ENCODE measurements at places on chromosomes 1 and 21.
A peak's percentile ranks its signal among the peaks of the same experiment; 100 is the strongest.

GRCh38 chr1:200180821-200181220, 153.3 kb downstream of the NR5A2 start:
- no peak for DNase-seq

- DNase-seq, result peak; percentile 10
Measured at GRCh38 chr1:84090447-84091245, 53.4 kb upstream of the PRKACB start.

GRCh38 chr21:43275421-43276211, 106.8 kb downstream of the CRYAA start:
- DNase-seq, result peak; percentile 33

DNA sequence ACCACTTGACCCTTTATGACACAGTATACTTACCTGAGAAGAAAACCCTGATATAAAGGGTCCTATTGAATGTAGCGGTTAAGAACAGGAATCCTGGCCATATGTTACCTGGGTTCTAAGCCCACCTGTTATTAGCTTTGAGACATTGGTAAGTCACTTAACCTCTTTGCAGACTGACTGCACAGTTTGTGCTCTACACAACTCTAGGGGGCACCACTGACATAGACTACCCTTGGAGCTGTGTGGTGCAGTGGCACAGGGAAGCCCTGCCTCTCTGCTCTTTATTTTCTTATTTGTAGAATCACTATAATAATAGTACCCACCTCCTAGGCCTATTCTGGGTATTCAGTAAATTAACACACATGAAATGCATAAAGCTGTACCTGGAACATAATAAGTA, 165.6 kb downstream of the C1orf94 start:
- DNase-seq, result no peak

DNA sequence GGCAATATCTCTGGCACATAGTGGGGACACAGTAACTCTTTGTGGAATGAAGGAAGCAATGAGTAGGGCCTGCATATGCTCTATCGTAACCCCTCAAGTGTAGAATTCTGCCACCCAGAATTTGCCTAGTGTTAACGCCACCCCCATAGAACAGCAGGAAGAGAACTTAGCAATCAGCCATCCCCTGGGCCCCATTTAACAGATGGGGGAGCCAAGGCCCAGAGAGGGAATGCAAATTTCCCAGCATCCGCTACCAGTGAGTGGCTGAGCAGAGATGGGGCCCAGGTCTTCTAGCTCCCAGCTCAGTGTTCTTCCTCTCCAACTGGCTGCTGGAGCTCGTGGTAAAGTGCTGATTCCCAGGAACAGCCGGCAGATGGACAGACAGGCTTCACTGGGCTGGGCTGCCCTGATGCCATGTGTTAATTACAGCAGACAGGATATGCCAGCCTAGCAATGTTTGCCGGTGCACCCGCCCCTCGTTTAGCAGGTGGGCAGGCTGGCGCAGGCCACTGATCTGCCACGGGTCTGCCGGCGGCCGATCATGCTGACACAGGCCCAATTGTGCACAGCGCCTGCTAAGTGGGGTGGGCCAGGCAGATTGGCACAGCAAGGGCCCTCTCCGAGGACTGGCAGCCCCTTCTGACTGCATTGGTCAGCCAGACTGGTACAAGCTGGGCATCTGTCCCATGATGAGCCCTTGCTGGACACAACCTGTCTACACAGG, 171.9 kb downstream of the IGSF21 start:
- no peak for DNase-seq

GRCh38 chr1:225446595-225446960, 18.7 kb upstream of the LBR start:
- DNase-seq, result peak; percentile 3

DNA sequence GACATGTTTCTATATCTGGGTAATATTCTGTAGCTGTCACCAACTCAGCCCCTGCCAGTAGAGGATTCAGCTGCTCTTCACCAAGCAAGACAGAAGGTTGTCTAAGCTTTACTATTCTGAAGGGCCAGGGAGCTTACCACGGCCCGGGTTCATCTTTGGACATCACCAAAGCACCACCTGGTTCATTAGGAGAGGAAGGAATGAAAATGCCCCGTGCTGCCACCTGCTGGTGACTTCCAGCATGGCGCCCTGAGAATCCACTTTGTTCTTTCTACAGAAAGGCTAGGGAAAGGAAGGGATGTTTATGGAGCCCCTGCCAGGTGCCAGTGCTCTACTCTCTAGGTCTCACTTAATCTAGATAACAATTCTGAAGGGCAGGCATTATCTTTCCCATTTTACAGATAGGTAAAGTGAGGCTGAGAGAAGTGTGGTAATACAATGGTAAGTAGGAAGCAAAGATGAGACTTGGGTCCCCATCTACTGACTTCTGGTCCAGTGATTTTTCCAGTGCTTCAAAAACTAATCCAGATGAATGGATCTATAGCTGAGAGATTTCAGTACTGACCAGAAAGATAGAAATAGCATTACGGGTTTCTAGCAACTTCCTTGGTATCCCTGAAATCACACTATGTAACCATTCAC, 79.5 kb downstream of the BEND5 start:
- peak; percentile 75 for DNase-seq

DNA sequence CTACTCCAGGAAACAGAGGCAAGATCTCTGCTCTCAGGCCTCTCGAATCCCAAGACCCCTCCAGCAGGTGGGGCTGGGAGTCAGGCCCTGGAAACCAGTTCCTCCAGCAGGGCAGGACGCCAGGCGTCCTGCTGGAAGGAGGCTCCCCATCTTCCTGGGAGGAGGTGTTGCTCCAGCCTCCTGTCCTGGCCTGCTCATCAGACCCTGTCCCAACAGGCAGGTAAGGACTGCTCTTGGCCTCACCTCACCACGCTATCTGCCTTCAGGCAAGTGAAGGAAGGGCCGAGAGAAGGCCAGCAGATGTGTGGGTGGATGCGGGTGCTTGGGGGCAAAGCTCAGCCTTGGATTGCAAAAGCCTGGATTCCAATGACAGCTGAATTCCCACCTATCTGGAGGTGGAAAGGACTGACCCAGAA, 82.9 kb downstream of the SSBP3 start:
- DNase-seq, result no peak

- no peak for DNase-seq
Measured at GRCh38 chr1:23784846-23785245, 6.1 kb upstream of the LYPLA2 start.

GRCh38 chr21:33136847-33137502, 67.0 kb downstream of the OLIG1 start:
- DNase-seq, result no peak

DNA sequence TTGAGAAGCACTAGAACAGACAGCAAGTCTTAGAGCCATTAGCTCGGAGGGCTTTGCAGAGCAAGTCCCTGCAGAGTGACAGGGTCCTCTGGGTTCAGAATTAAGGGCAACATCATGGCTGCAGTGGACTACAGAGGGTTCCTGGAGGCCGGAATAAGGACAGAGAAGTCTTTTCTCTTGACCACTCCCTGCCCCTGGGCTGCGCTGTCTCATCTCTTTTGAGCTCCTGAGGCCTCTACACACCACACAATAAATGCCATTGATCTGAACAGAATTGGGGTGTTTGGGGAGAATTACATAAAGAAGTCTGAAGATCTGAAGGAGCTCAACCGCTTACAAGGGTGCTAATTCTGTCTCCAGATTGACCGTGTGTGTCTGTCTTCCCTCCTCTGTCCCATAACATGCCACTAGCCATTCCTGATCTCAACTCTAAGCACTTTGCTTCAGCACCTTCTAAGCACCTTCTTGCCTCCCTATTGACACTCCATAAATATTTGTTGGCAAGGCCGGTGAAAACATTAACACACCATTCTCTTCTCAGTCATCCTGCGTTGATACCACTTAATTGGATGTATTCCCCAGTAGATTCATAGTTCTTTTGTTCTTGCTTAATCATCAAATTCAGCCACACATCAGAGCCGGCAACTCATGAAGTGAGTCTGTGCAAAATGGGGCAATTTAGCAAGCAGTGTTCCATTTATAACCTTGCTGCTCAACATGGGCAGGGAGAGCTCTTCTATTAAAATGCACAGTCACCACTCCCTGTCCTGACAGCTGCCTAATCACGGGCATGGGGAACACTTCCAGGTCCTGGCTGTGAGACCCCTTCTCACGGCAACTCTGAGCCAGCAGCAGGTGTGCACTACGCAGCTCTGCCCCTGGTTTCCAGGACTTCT, 49.7 kb downstream of the NMNAT2 start:
- no peak for DNase-seq

DNA sequence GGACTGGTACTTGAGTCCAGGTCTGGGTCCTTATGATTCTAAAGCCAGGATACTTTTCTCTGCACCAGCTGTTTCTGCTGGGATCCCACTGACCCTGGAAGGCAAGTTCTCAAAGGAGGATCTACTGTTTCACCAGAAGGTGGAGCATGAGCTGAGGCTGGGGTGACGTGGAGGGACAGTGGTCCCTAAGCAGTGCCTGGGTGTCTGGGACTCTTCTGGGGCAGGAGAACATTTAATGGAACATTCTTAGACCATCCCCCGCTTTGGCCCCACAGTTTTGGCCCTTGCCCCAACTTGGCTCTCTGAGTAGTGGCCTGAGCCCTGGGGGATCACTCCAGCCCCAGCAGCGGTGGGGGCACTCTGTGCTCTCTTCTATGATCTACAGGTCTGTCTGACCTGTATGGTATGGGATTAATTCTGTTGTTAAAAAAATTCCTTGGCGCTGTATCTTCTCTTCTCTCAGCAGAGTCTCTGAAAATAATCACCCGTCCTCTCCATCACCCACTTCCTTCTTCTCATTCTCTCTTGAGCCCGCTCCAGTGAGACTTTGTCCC, 60.3 kb upstream of the CSF3R start:
- DNase-seq, result no peak

GRCh38 chr21:29523646-29524045, 224.9 kb downstream of the BACH1 start:
- no peak for DNase-seq

DNA sequence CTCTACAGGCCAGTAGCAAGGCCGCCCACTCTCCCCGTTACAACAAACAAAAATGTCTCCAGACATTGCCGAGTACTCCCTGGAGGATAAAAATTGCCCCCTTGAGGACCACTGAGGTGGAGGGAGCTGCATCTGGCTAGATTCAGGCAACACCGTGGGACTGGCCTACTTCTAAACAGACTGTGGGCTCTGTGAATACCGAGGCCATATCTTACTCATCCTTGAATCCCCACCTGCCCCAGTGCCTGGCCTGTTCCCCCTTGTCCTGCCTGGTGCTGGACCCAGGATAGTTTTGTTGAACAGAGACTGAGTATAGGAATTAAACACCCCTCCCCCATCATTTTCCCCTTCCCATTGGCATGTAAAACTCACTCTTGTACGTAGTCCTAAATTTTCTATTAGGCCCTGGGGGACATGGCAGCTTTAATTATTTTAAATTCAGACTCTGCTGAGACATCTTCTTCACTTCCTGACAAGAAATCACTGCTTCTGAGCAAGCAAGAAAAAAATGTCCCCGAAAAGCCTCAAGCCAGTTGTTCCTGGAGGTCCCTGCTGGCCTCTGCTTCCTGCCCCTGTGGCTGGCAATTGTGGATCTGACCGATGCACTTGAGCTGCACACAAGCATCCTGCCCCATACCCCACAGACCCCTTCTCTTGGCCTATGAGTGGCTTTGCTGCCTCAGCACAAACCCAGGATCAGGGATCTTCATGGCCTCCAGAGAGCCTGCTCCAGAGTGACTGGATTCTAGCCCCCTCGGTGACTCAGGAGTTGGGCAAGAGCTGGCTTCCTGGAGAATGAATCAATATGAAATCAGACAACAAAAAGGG, 111.0 kb downstream of the ACTL8 start:
- no peak for DNase-seq

GRCh38 chr21:17688912-17689874, 76.5 kb upstream of the BTG3 start:
- DNase-seq, result peak; percentile 74

DNA sequence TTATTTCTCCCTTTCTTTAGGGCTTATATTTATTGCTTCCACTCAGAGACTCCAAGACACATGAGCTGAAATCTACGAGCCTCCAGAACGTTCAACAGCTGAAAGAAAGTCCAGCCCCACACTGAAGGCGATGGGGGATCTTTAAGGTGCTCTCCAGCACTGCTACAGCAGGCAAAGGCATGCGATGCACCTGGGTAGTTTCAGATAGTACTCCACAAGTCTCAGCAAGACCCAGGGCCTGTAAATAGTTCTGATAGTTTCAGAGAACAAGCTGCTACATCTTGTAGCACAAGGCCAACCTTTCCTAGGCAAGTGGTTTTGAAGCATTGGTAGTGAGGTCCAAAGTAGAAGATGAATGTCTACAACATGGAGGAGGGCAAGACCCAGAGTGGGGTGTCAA, 2.2 kb upstream of the HSD3B1 start:
- no peak for DNase-seq

DNA sequence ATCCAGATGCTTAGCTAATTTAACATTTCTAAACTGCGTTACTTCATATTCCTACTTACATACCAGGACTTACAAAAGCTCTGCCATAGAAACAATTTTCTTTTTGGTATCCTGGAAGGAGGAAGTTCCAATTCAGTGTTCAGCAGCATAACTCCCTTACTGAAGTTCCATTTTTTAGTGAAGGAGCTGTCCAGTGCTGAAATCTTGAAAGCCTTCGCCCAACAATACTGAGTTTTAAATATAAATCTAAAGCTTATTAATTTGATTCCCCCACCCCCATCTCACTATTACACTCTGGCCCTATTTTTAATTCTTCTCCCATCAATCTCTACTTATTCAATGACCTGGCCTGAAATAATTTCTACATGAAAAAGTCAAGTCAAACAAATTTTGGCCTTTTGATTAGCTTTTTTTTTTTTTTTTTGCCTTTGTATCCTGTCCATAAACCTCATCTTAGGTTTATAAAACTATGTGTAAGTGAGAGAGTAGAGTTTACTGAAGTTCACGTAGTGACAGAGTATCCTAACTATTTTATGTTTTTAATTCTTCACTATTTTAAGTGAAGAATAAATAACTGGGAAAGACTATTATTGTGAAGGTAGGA, 323.0 kb upstream of the PLD5 start:
- DNase-seq, result no peak

DNA sequence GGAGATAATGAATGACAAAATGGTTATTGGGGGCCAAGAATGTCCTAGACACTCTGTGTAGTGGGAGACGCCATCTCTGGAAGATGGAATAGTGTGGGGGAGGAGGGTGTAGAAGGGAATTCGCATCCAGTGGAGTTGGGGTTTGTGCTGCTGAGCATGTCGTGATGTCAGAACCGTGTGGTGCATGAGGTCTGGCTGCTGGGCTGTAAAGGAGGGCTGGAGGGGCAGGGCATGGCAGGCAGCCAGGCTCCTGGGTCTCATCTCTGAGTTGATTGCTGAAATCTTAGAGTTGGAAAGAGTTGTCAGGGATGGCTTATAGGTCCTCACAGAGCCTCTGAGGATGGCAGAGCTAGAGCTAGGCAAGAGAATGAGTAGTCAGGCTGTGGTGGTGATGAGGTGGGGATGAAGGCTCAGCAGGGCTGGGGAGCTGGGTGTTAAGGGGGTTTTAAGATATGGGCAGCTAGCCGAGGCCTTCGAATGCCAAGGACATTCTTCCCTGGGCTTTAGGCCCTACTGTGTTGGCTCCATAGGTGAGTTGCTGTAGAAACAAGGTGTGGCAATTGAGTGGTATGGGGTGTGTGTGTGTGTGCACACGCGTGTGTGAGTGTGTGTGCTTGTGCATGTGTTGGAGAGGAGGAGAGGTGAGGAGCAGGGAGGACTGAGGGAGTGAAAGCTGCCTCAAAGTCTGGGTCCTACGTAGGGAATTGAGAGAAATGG, 1.9 kb downstream of the PPFIA4 start:
- no peak for DNase-seq

- no peak for DNase-seq
Measured at GRCh38 chr1:232459087-232459486, 170.8 kb downstream of the SIPA1L2 start.
